T-helper 2 cell treated with Interferon-gamma antibody and Interleukin-4, amounts not matched to agents 5 μg/mL and 100 μg/mL, for 36 hours (primary cell): ENCODE measurements at places on chromosomes 5 and 9.

- H3K27ac ChIP-seq: no peak overlapping the region
- H3K27me3 ChIP-seq: peaks cover 31% of the 10 kb centered on the region
- no peak overlapping the region for H3K4me3 ChIP-seq
- no peak for DNase-seq
Measured at GRCh38 chr5:68821056-68821455, 272.8 kb upstream of the SLC30A5 start.

GRCh38 chr9:112295174-112295573 lies 38.2 kb downstream of the PTBP3 start:
- DNase-seq: no peak
- H3K4me1 ChIP-seq: peaks cover 17% of the 10 kb centered on the region
- H3K36me3 ChIP-seq: peaks cover 44% of the 10 kb centered on the region
- H3K27ac ChIP-seq: no peak overlapping the region

DNA sequence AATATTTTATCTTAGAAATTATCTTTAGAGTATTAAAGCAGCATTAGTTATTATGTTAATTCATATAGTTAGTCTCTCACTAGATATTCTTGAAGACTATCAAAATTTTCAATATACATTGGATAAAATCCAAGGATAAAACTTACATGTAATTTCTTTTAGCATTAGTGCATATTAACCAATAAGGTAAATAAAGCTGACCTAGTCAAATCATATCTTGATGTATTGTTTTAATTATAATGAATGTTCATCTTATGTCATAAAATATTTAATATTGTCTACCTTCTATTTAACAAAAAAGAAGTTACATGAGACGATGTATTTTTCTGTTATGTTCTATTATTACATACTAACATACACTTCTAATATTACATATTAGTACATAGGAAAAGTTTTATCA lies 301.7 kb upstream of the DAB2 start:
- no peaks in the 10 kb centered on the region for H3K36me3 ChIP-seq
- no peak for DNase-seq
- H3K4me1 ChIP-seq: no peaks in the 10 kb centered on the region
- H3K27ac ChIP-seq: no peak overlapping the region
- no peak overlapping the region for H3K4me3 ChIP-seq
- peaks cover 4% of the 10 kb centered on the region for H3K27me3 ChIP-seq

DNA sequence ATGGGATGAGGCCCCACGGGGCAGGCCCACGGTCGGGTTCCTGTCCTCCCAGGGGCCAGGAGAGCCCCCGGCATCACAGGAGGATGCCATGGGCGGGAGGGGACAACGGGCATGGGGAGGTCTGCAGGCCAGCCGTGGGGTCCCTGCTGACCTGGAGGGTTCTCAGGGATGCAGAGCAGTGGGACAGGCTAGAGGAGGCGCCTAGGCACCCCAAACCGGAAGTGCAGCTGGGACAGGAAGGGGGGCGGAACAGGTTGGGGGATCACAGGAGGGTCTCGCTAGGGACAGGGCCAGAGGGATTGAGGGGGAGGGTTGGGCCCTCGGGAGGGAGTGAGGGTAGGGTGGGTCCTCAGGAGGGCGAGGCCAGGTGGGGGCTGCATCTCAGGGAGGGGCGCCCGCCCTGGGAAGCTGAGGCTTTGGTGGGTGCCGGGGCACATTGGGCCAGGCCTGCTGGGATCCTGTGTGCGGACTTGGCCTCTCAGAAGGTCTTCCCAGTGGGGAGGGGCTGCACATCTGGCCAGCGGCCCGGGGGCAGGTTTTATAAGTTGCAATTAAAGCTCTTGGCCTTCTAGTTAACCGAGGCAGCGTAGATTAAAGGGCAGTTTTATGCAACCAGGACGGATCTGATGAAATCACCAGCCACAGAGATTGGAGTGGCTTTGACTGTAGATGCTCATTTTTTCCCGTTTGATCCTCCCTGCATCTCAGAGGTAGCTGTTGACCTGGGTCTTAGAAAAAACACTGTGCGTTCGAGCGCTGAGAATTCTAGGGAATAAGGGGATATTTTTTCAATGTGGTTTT lies 20.1 kb downstream of the NKD2 start:
- no peaks in the 10 kb centered on the region for H3K27me3 ChIP-seq
- no peaks in the 10 kb centered on the region for H3K4me1 ChIP-seq
- no peak overlapping the region for H3K4me3 ChIP-seq
- H3K27ac ChIP-seq: no peak overlapping the region

- no peaks in the 10 kb centered on the region for H3K36me3 ChIP-seq
- no peaks in the 10 kb centered on the region for H3K27me3 ChIP-seq
- no peak for DNase-seq
- H3K4me1 ChIP-seq: no peaks in the 10 kb centered on the region
- H3K27ac ChIP-seq: no peak overlapping the region
- H3K4me3 ChIP-seq: no peak overlapping the region
Measured at GRCh38 chr5:167361795-167362194, 929.6 kb upstream of the WWC1 start.

GRCh38 chr9:22457448-22457847 lies 10.8 kb downstream of the DMRTA1 start:
- H3K36me3 ChIP-seq: no peaks in the 10 kb centered on the region
- H3K4me1 ChIP-seq: no peaks in the 10 kb centered on the region
- DNase-seq: no peak
- no peak overlapping the region for H3K27ac ChIP-seq
- no peak overlapping the region for H3K4me3 ChIP-seq
- H3K27me3 ChIP-seq: peaks cover 2% of the 10 kb centered on the region

- DNase-seq: no peak
- H3K27me3 ChIP-seq: no peaks in the 10 kb centered on the region
- H3K27ac ChIP-seq: no peak overlapping the region
- H3K4me1 ChIP-seq: no peaks in the 10 kb centered on the region
- H3K36me3 ChIP-seq: no peaks in the 10 kb centered on the region
- no peak overlapping the region for H3K4me3 ChIP-seq
Measured at GRCh38 chr9:2356041-2356790, 265.4 kb upstream of the VLDLR start.

- no peak overlapping the region for H3K27ac ChIP-seq
- no peaks in the 10 kb centered on the region for H3K36me3 ChIP-seq
- no peaks in the 10 kb centered on the region for H3K4me1 ChIP-seq
- no peak for DNase-seq
Measured at GRCh38 chr5:175856408-175857100, 14.8 kb upstream of the CPLX2 start.

- H3K27me3 ChIP-seq: no peaks in the 10 kb centered on the region
- no peak for DNase-seq
- H3K4me3 ChIP-seq: no peak overlapping the region
- peaks cover 13% of the 10 kb centered on the region for H3K4me1 ChIP-seq
- no peaks in the 10 kb centered on the region for H3K36me3 ChIP-seq
Measured at GRCh38 chr5:140221697-140222223, 46.8 kb downstream of the CYSTM1 start.

GRCh38 chr9:95653246-95653645 lies 136.5 kb upstream of the PTCH1 start:
- no peak overlapping the region for H3K27ac ChIP-seq
- peaks cover 16% of the 10 kb centered on the region for H3K27me3 ChIP-seq
- DNase-seq: no peak
- no peaks in the 10 kb centered on the region for H3K4me1 ChIP-seq

DNA sequence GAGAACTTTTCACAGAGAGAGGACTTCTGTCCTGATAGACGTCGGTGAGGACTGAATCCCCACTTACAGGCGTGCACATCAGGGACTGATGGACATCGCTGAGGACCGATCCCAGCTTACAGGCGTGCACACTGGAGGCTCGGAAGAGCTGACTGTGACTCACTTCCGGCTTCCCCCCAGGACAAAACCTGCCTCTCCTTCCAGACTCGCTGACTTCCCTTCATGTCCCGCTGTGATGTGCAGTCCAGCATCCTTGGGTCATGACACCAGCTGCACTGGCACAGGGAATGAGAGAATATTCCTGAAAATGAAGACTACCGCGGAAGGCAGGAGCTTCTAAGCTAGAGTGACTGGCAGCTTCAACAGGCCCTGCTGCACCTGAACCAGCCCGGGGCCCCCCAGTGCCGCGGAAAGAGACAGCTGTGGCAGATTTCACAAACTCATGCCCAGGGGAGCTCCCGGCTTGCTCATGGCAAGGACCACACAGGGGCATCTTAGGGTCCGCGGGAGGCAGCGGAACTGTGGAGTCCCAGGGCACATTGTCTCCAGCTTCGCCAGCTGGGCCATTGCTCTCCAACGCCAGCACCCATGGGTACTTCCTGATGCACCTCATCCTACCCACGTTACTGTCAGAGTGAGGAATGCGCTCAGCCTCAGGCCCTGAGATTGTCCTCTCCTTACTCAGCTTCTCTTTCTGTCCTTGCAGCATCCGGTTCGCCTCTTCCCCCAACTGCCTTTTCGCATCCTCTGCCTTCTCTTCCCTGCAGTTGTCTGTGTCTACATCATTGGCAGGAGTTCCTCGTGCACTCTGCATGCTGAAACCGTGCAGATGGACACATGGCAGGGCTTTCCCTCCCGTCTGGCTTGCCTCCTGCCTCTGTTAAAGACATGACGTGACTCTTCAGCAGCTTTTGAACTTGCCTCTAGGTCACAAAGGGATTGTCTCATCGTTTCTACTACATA lies 29.5 kb downstream of the SURF6 start:
- no peaks in the 10 kb centered on the region for H3K36me3 ChIP-seq
- no peaks in the 10 kb centered on the region for H3K27me3 ChIP-seq
- no peak for DNase-seq
- no peak overlapping the region for H3K4me3 ChIP-seq
- H3K4me1 ChIP-seq: no peaks in the 10 kb centered on the region
- H3K27ac ChIP-seq: no peak overlapping the region

DNA sequence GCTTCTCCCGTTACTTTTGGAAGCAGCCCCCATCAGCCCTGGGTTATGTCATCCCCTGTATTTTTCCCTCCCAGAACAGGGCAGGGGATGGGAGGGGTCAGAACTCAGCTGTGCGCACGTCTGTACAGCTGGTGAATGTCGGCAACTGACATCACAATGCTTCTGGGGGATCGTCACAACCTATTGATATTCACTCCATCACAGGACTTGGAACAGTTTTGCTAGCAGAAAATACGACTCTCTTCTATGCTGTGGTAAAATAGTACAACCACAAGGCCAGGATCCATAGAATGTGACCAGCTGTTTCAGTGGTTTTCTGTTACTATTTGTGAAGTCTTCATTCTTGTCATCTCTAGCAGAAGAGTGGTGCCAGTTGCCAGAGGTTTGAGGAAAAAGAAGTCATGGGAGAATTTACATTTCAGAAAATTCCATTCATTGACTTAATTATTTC lies 77.1 kb upstream of the KLF4 start:
- DNase-seq: no peak
- no peaks in the 10 kb centered on the region for H3K36me3 ChIP-seq
- no peak overlapping the region for H3K27ac ChIP-seq
- no peaks in the 10 kb centered on the region for H3K27me3 ChIP-seq
- H3K4me1 ChIP-seq: no peaks in the 10 kb centered on the region
- no peak overlapping the region for H3K4me3 ChIP-seq

DNA sequence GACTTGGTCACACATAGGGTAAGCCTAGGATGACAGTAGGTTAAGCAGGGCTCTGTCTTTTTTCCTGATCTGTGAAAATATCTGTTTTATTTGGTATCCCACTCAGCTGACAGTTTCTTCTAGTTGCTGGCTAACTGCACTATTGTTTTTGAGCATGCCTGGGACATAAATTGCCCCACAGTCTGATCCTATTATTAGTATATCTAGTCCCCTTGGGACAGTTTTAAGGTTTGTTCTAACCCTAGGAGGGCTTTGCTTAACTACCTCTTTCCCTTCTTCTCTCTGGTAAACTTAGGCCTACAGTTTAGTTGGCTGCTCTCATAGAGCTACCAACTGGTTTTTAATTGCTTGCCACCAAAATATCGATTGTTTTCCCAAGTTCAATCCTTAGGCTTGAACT lies 446.6 kb downstream of the ARHGEF28 start:
- H3K36me3 ChIP-seq: no peaks in the 10 kb centered on the region
- no peak overlapping the region for H3K4me3 ChIP-seq
- peaks cover 21% of the 10 kb centered on the region for H3K27me3 ChIP-seq
- no peak for DNase-seq

GRCh38 chr9:12699529-12699928 lies 6.3 kb downstream of the TYRP1 start:
- no peak for DNase-seq
- H3K27me3 ChIP-seq: no peaks in the 10 kb centered on the region
- H3K27ac ChIP-seq: no peak overlapping the region
- no peaks in the 10 kb centered on the region for H3K4me1 ChIP-seq

DNA sequence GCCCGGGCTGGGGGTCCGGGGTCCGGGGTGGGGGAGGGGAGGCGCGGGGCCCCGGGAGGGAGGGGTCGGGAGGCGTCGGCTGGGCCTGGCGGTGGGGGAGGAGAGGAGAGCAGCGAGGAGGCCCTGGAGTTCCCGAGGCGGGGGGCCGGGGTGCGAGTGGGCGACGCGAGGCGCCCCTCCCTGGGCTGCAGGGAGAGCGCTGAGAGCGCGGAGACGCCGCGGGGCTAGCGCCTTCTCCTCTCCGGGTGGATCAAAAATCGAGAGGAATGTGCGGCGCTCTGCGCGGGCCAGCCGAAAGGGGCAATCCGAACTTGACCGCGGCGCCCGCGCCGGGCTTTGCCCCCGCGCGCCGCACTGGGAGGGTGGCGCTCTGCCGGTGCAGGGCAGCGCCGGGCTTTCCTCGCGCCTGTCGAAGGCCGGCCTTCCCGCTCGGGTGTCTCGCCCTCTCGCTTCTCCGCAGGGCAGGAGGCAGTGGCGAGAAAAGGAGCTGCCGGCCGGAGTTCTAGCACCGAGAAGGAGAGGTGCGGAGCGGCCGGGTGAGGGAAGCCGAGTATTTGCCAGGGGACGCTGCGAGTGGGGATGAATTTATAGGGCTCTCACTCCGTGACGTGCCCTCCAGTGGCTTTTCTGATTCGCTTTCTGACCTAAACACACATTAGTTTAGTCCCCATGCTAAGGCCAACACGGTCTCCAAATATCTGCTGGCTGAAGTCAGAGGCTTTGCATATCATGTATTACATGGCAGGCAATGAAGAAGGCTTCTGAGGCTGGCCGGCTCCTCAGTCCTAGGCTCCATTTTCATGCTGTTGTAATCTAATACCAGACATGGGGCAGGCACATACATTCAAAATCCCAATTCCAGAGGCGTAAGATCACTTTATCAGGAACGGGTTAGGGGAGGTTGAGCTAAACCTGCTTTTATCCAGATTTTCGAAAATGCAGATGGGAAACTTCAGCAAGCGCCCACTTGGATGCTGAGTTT lies 503 bp upstream of the GDNF start:
- H3K27ac ChIP-seq: no peak overlapping the region
- no peaks in the 10 kb centered on the region for H3K36me3 ChIP-seq
- H3K27me3 ChIP-seq: peaks cover 80% of the 10 kb centered on the region
- no peak overlapping the region for H3K4me3 ChIP-seq
- DNase-seq: no peak

- DNase-seq: no peak
- H3K4me1 ChIP-seq: no peaks in the 10 kb centered on the region
- no peak overlapping the region for H3K4me3 ChIP-seq
- no peak overlapping the region for H3K27ac ChIP-seq
Measured at GRCh38 chr5:99955962-99956361, 579.2 kb upstream of the FAM174A start.
